ENCODE measurements at places on chromosomes 3 and 15.

- DNase-seq, result no peak
Observed at GRCh38 chr3:69276884-69277283, 109.0 kb downstream of the FRMD4B start.

- DNase-seq, result no peak
Observed at GRCh38 chr15:53534105-53534839, 225.2 kb downstream of the WDR72 start.

DNA sequence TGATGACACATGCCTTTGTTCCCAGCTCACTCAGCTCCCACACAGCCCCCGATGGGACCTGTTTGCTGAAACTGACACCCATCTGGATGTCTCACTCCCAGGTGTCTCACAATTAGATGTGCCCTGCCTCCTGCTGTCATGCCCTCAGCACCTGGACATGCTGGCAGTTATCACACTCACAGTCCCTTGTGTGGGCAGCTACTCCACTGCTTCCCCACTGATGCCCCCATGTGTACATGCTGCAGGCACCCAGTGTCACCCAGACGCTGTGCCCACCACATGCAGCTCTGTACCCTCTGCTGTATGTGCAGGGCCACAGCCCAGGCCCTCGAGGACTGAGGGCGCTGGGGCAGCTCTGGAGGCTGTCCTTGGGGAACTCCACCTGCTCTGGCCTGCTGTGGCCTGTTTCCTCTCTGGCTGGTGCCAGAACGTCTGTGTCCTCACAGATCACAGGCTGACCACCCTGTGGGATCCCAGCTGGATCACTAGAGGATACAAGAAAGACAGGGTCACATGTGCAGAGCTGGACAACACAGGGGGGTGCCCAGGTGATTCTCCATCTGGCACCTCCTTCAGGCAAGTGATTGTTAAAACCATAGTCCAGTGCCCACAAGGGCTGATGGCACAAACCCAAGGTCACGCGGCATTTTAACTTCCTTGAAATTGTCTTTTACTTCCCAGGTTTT lies 14.0 kb downstream of the C3orf22 start:
- DNase-seq, result no peak

DNA sequence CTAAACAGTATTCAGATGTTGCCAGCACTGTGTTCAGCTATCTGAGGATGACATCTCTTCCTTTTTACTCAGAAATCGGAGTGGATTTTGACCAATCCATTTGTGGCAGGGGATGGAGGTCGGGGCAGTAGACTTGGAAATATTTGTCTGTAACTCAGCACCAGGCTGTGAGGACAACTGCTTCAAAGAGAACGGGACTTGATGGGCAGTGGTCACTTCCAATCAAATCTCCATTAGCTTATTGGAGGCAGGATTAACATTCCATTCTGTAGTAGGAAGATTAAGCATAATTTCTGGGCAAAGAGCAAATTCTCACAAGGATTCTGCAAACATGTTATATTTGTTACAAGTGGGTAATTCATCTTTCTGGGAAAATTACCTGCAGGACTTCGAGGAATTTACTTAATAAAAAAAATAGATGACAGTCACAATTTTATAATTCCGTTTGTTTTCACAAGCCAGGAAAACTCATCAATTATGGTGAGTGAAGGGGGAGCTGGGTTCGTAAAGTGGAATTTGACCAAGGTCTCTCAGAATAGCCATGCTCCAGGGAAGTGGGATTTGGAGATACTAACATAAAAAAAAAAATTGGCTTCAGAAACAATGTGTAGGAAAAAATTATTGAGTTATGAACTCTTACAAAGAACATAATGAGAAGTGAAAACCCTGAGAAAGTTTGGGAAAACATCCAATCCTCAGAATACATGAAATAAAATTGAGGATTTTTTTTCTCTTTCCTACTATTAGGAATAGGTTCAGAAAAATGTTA lies 18.1 kb downstream of the CRABP1 start:
- no peak for DNase-seq

DNA sequence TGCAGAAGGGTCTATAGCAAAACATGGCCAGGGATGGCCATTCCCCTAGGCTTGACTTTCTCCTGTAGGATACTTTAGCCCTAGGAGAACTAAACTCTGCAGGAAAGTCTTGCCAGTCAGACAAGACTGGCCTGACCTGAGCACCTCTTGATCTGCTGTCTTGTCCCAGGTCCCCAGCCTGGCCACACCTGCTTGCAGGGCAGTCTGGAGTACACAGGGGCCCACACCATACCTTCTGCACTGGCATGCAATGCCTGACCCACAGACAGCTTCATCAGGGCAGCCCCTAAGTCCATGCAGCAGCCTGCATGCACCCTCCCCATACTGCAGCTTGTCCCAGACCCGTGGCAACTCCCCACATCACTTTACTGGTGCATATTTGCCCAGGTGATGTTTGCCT lies 204.6 kb downstream of the LRRC3B start:
- no peak for DNase-seq

DNA sequence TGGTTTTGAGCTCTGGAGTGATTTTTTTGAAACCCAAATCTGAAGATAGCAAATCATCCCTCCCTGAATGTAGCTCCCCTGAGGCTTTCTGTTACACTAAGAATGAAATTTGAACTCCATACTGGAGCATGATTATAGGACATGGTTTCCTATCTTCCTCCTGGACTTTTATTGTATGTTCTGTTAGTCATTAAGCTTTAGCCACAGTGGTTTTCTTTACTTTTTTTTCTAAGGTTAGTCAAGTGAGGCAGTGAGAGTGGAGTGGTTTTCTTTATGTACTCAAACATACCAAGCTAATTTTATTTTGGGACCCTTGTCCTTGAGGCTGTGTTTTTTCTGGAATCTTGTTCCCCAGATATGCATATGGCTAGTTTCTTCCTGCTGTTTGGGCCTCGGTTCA lies 55.2 kb upstream of the FRMD4B start:
- no peak for DNase-seq

DNA sequence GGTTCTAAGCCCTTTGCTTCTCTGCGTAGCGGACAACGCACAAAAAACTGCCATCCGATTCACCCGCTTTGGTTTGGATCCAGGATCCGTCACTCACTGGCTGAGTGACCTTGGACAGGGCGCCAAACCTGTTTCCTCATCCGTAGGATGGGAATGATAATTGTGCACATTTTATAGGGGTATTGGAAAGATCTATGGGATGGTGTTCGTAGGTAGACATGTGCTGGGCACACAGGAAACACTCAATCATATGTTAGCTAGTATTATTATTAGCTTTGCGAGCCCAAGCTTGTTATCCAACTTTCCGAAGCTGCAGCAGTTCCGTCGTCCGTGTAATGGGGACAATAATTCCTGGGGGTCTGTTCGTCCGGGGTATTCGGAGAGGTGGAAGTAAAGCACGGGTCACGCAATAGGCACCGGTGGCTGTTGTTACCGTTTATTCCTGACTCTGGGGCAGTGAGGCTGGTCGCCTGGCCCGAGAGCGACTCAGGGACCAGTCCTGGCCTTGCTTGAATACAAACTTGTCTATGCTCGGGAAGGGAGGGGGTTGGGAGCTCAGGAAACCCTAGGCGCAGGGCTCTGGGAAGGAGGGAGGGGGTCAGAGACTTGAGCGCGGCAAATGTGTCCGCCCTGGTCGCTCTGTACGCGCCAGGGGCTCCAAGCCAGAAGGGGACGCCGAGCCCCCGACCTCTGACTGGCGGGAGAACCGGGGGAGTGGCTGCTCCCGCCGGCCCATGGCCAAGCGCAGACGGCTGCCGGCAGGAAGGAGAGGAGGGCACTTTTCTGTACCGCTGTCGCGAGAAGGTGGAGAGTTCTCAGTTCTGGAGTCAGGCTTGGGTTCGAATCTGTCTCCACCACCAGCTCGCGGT lies 1.3 kb downstream of the SPSB4 start:
- DNase-seq, result no peak

GRCh38 chr3:12465836-12466225 lies 18.4 kb upstream of the TSEN2 start:
- no peak for DNase-seq

DNA sequence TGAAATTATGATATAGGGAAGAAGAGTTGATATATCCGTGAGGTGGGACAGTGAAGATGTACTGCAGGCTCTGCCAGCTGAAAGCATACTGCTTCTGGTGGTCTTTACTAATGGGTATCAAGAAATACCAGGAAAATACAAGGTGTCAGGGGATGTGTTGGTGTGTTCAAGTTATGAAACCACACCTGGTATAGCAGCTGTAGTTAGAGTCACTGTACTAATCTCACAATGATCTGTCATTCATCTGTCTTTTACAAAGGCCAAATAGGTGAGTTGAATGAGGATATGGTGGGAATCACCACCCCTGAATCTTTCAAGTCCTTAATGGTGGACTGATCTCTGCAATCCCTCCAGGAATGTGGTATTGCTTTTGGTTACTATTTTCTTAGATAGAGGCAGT lies 152.7 kb downstream of the NFKBIZ start:
- DNase-seq, result no peak

GRCh38 chr15:70835415-70835814 lies 18.5 kb downstream of the LARP6 start:
- DNase-seq, result no peak

- no peak for DNase-seq
Observed at GRCh38 chr3:156040041-156040440, 80.3 kb upstream of the KCNAB1 start.

- DNase-seq, result no peak
Observed at GRCh38 chr3:72722930-72723726, 125.1 kb downstream of the SHQ1 start.

All from activated gamma-delta T cell treated with Interleukin-2 at 50 U/mL for 16 hours (primary cell).